A549 treated with RU486 at 1 μM for 4 hours (cell line): ENCODE measurements at places on chromosomes 12 and 14. TPM values are rescaled to one million over a fixed set of nuclear protein-coding genes. Genes with fewer than 3 reads are reported as not detected.

TAS2R20 gene
- 0.07 to 0.09 TPM in 2 of 5 replicates, not detected in the others for total RNA-seq

RNASE3 gene
- not detected in 5 replicates for total RNA-seq

KLRD1 gene
- total RNA-seq, result not detected in 5 replicates

AKT1 gene
- 84.1 to 113 TPM (median 101 TPM) in 5 replicates for total RNA-seq
